ENCODE measurements at places on chromosomes 1 and 21.

- no peak for DNase-seq
Measured at GRCh38 chr1:34002810-34003209, 138.9 kb downstream of the HMGB4 start.

- DNase-seq, result no peak
Measured at GRCh38 chr21:20611008-20611407, 387.2 kb upstream of the NCAM2 start.

DNA sequence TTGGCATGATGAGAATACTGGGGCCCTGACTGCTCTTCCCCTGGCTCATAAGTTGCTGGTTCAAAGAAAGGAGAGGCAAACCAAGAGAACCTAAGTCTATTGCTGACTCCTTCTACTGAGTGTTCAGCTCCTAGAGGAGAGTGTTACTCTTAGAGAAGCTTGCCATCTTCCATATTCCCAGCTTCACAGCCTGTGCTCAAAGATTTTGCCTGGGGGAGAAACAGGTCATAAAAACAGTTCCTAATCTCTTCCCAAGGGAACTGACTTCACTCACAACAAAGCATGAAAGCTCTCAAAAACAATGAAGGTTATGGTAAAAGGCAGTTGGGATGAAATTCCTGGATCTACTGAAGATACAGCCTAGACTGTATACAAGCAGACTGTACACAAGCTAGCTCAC lies 37.1 kb downstream of the LRRC40 start:
- DNase-seq, result no peak

GRCh38 chr1:66980745-66981367 lies 56.1 kb downstream of the MIER1 start:
- DNase-seq, result no peak

- no peak for DNase-seq
Measured at GRCh38 chr1:117664314-117664713, 58.5 kb downstream of the TENT5C start.

GRCh38 chr1:155709391-155709790 lies 20.5 kb downstream of the DAP3 start:
- DNase-seq, result no peak

- no peak for DNase-seq
Measured at GRCh38 chr1:203368624-203369451, 17.9 kb upstream of the FMOD start.

- DNase-seq, result no peak
Measured at GRCh38 chr1:183433703-183434102, 15.5 kb upstream of the NMNAT2 start.

DNA sequence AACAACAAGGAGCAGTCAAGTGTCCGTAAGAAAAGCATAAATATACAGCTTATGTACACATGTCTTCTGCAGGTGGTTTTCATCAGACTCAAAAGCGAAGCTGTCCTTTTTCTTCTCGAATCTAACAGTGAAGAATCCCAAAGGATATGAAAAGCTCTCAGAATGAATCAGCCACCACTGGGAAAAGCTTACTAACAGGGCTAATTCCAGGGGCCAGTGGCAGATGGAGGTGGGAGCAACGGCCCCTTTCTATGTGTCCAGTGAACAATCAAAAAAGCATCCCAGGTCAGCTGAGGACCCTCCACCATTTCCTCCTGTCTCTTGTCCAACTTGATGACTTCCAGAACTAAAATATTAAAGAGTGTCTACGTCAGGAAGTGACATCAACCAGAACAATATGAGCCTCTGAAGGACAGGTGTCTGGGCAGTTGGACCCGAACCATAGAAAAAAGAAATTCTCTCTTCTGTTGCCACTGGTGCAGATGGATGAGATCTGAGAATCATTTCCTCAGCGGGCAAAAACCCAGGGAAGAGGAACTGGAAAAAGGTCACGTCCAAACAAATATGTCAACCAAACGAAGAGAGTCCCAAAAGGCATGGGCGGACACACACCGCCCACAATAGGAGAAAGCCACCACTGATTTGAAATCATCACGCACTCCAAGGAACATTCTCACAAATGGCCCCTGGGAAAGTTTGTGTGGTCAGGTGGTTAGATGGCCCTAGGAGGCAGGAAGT lies 70.4 kb upstream of the TIAM1 start:
- no peak for DNase-seq

- peak; percentile 38 for DNase-seq
Measured at GRCh38 chr1:27594564-27595510, 9.1 kb downstream of the AHDC1 start.
